Left cardiac atrium (tissue), 4 donors: ENCODE measurements at places on chromosomes 13 and 19.

DNA sequence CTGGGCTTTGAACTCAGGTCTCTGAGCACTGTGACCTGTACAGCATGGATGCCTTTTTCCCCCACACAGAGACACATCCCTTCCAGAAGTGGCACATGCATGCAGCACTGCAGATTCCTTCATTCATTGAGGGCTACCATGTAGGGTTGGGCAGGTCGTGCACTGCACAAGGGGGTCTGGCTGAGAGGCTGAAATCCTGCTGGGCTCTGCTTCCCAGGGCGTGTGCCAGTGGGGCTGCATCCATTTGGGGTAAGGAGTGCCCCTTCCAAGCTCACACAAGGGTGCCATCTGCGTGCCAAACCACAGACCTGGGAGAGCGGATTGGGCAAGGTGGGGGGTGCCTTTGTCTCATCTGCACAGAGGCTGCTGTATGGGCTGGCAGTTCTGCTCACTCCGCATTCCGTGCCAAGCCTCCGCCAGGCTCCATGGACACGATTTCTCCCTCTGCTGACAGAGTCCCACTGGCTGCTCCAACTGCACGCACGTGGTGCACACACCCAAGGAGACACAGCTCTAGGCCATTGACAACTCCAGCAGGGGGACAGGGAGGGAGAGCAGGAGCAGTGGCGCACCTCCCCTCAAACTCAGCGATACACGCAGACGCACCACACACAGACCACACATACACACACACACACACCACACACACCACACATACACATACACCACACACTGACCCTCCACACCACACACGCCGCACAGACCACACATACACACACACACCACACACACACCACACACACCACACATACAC lies 4.5 kb upstream of the SHISA7 start:
- no peak for DNase-seq

DNA sequence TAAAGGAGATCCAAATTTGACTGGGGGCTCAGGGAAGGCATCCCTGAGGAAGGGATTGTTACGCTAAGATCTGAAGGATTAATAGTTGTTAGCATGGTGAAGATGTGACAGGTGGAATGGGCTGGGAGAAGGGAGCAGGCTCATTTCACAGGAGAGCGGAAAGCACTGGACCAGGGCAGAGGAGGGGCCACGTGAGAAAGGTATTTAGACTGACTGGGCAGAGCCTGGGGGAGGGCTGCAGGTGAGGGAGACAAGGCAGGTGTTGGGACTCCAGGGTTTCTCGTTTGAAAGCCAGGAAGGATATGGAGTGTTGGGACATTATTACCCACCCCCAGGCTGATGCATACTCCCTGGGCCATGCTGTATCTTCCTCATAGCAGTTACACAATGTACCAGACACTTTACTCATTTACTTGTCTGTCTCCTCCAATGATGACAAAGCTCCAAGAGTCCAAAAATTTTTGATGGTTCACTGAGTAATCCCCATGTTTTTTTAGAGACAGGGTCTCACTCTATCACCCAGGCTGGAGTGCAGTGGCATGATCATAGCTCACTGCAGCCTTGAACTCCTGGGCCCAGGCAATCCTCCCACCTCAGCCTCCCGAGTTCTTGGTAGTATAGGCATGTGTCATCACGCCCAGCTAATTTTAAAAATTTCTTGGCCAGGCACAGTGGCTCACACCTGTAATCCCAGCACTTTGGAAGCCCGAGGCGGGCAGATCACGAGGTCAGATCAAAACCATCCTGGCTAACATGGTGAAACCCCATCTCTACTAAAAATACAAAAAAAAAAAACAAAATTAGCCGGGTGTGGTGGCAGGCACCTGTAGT lies 2.3 kb downstream of the TRAPPC6A start:
- no peak for DNase-seq

- DNase-seq = no peak
These were observed 2.5 kb downstream of the ZNF430 start for GRCh38 chr19:21022996-21023395.

DNA sequence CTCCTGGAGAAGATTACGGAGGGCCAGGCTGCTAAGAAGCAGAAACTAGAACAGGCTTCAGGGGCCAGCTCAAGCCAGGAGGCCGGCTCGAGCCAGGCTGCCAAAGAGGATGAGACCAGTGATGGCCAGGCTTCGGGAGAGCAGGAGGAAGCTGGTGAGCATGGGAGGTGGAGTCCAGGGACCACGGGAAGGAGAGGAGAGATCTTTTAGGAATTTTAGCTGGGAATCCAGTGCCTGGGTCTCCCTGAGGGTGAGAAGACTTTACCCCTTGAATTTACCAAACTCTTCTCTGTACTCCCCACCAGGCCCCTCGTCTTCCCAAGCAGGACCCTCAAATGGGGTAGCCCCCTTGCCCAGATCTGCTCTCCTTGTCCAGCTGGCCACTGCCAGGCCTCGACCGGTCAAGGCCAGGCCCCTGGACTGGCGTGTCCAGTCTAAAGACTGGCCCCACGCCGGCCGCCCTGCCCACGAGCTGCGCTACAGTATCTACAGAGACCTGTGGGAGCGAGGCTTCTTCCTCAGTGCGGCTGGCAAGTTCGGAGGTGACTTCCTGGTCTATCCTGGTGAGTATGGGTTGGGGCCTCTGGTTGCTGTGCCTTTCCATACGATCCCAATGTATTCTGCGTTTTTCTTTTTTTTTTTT lies 824 bp downstream of the TSEN34 start:
- no peak for DNase-seq

DNA sequence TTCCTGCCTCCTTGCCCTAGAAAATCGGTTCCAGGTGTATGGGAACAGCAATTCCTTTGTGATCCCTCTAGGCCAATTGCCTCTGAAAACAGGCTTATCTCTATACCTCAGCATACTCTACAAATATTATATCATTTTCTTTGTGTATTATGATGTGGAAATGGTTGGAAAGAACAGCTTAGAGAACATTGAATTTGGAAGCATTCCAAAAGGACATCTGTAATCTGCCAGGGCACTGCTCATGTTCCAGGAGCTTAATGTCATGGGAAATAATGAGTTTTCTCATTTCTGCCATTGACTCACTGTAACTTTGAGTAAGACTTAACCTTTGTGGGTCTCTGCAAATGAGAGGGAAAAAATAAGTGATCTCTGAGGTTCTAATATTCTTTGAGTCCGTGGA lies 147.3 kb downstream of the UFM1 start:
- no peak for DNase-seq

DNA sequence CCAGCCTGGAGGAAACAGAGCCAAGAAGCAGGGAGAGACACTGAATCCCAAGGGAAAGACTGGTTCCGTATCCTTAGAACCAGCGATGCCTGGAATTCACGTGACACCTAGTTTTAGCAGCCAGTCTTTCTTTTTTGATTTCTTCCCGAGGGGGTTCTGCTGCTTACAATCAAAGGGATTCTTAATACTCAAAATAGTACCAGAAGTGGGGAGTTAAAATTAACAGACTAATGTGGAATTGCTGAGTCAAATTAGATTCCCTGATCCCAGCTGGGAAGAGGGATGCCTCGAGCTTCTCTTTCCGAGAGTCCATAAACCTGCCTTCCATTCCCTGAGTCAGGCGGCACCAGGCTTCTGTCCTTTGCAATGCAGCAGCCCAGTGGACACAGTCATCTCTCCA lies 4.8 kb upstream of the MATK start:
- DNase-seq = no peak

GRCh38 chr19:46863818-46864629 lies 3.2 kb downstream of the ARHGAP35 start:
- peak; percentile 57 for DNase-seq

- DNase-seq = no peak
These were observed 40.2 kb downstream of the RAB20 start for GRCh38 chr13:110521296-110521680.
